ENCODE measurements at places on chromosomes 7 and 10.

- no peak for DNase-seq
These were observed 42.5 kb downstream of the FOXK1 start for GRCh38 chr7:4724648-4725013.

DNA sequence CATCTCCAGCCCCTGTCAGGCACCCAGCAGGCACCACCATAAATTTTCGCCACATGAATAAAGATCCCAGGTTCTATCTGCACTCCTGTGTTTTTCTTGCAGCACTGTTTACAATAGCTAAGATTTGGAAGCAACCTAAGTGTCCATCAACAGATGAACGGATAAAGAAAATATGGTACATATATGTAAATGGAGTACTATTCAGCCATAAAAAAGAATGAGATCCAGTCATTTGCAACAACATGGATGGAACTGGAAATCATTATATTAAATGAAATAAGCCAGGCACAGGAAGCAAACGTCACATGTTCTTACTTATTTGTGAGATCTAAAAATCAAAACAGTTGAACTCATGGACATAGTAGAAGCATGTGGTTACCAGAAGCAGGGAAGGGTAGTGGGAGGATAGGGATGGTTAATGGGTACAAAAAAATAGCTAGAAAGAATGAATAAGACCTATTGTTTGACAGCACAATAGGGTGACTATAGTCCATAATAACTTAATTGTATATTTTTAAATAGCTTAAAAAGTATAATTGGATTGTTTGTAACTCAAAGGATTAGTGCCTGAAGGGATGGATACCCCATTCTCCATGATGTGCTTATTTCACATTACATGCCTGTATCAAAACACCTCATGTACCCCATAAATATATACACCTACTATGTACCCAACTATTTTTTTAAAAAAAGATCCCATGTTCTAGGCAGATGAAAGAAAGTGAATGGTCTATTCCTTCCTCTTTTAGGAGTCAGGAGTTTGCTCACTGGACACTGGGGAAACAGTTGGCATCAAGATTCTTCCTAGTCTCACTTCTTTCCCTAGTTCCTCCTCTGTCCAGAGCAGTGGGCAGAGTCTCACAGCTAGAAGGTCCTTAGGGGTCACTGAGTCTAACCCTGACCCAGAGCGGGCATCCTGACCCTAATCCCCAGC lies 1.0 kb upstream of the NPFFR1 start:
- no peak for DNase-seq

DNA sequence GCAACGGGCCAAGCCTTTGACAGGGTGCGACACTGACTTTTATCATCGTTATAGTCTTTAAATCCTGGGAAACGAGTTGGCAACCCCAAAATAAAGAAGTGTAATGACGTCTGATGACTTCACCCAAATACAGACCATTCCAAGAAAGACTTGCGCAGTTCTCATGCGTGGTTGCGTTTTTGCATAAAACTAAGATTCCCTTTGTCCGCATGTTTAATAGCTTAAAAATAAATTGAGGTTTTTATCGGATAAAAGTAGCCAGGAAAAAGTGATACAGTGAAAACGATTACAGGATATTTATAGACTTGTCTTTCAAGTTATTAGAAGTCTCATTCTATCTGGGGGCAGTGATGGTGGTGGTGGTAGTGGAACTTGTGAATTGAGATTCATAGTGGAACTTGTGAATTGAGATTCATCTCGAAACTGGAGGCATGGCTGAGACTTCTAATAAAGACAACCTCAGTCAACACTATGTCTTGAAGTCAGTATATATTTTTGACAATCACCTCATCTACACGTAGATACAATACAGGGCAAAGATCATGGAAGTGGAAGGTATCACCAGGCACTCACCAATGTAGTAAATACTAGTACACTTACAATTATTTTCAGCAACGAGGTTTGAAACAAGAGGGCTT lies 1.2 kb upstream of the NAMPT start:
- peak; percentile 42 for DNase-seq

DNA sequence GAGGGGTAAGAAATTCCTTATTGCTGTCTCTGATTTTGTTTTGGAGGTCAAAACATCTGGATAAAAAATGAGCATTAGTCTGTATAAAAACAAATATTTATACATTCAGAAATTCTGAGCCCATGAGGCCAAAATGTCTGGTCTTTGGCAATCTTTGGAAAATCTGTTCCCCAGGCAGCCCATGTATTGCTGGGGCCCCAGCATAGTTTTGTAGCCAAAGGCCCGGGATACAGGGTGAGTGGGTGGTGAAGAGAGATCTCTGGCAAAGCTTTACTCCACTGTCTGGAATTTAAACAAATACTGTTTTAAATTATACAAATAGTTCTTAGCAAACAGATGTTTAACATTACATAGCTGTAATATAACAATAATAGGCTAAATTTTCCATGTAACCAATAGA lies 134.7 kb upstream of the GALNT17 start:
- DNase-seq: no peak

- DNase-seq: no peak
These were observed 142.0 kb upstream of the NPY start for GRCh38 chr7:24141874-24142509.
